Muscle of arm (tissue), 14 donors: ENCODE measurements at places on chromosomes 3 and 15.

DNA sequence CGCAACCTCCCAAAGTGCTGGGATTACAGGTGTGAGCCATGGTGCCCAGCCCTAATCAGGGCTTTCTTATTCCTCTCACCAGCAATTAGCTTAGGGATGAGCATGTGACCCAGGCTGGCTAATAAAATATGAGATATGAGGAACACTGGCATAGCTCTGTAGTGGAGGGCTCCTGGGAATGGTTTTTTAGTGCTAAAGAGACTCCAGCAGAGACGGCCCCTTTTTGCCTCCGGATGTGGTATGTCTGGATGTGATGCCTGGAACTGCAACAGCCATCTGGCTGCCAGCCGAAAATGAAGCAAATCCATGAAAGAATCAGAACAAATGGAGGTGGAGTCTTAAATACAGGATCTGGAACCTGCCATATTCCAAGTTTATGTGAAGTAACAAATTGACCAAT, 69.1 kb upstream of the MAGI1 start:
- no peak for DNase-seq

- no peak for DNase-seq
Observed at GRCh38 chr3:139933766-139934165, 1.2 kb upstream of the CLSTN2 start.

DNA sequence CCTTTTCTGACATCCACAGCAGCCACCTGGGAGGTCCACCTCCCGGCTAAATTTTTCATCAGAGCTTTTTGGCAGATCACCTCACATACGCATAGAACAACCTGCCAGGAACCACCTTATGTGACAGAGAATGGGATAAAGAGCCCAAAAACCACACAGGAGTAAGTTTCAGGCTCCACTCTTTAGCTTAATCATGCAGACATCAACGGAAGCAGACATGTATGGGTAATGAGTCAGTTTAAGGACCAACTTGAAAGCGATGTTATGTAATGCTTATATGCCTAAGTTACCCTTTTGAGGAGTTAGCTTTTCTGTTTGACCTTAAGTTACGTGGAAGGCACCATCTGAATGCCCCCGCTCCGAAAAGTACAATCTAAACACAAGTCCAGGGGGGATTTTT, 183.3 kb upstream of the BHLHE40 start:
- no peak for DNase-seq

DNA sequence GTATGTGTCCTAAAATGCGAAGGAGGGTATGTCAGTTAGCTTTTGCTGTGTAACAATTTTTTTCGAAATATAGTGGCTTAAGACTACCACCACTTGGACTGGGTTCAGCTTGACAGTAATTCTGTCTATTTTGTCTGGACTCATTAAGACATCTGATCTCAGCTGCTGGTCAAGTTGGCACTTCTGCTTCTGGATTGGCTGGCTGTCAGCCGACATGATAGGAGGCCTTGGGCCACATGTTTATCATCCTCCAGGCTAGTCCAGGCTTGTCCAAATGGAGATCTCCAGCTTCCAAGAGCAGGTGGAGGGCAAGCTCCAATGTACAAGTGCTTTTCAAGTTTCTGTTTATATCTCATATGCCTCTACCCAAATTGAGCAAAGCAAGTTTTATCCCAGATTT, 95.9 kb downstream of the GALK2 start:
- no peak for DNase-seq

DNA sequence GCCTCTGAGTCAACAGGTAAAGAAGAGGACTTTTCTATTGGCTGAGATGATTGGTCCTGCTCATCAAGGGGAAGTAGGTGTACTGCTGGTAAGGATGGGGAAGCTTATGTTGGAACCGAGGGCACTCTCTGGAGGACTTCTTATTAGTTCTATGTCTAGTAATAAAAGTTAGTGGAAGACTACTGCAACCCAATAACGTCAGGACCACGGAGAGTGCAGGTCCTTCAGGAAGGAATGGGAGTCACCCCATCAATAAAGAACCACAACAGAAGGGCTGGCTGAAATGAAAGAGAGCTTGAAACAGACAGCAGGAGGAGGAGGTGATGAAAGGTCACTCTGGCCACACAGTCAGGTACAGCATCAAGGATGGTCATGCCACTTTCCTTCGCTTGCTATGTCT, 68.8 kb upstream of the PRR23E start:
- DNase-seq, result no peak

DNA sequence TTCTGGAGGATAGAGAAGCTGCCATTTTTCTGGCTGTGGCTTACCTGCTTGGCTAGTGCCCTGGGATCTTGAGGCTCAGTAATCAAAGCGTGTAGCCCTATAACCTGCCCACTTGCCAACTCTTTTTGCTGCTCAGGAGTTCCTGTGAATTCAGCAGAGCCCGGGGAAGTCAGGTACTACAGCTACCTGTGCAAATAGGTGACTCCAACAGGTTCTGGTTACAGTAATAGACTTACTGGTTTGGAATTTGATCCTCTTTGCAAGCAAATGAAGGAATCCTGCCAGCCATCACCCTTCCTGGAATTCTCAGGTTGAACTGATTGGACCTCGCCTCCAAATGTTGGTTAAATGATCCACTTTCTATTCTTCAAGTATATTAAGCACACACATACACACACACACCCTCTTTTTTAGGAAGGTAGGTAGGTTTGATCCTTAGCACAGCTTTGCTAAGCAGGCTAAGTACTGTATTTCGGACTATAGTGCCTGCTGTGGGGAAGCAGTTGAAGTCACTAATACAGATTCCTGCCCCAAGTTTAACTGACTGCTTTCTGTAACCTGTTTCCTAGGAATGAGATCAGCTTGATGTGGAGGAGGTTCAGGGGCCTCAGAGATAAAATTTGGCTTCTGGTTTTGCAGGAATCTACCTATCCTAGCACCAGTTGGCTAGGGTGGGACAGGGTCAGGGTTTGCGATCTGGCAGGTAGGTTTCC, 2.3 kb downstream of the PPCDC start:
- DNase-seq, result no peak

DNA sequence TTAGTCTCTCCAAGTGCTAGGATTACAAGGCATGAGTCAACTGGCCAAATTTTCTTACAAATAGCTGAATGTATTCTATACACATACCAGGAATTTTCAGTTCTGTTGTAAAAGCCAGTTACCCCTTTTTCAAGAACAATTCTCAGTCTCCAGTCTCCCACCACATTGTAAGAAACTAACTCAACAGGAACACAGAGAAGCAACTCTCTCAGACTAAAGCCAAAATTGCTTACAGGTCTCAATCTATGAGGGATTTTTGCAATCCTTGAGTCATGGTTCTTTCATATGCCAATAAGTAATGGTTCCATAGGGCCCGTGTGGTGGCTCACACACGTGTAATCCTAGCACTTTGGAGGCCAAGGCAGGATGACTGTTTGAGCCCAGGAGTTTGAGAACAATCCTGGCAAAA, 8.5 kb downstream of the IP6K2 start:
- no peak for DNase-seq

- DNase-seq, result peak; percentile 75
Observed at GRCh38 chr15:85329561-85330422, 50.6 kb upstream of the AKAP13 start.

DNA sequence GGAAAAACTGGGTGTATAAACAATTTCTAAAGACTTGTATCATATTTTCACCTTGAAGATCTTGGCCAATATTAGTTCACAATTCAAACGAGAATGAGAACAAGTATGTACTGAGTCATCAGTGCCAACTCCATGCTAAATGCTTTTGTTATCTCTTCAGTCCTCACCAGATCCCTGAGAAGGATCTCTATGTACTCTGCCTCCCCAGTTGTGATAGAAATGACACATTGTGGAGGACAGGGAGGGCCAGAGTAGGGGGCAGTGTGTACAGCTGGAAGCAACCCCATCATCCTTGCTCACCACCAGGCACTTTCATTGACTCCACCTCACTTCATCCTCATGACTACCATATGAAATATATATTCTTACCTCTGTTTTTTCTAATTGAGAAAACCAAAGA, 353.7 kb upstream of the SOX2 start:
- DNase-seq, result no peak

GRCh38 chr15:62469478-62469873, 304.4 kb upstream of the C2CD4B start:
- no peak for DNase-seq

- peak; percentile 46 for DNase-seq
Observed at GRCh38 chr3:143241481-143241951, 121.9 kb downstream of the CHST2 start.

GRCh38 chr3:110070161-110070916, 733.0 kb upstream of the DPPA4 start:
- DNase-seq, result peak; percentile 39

GRCh38 chr3:70771426-70772147, 459.1 kb upstream of the MDFIC2 start:
- DNase-seq, result no peak

DNA sequence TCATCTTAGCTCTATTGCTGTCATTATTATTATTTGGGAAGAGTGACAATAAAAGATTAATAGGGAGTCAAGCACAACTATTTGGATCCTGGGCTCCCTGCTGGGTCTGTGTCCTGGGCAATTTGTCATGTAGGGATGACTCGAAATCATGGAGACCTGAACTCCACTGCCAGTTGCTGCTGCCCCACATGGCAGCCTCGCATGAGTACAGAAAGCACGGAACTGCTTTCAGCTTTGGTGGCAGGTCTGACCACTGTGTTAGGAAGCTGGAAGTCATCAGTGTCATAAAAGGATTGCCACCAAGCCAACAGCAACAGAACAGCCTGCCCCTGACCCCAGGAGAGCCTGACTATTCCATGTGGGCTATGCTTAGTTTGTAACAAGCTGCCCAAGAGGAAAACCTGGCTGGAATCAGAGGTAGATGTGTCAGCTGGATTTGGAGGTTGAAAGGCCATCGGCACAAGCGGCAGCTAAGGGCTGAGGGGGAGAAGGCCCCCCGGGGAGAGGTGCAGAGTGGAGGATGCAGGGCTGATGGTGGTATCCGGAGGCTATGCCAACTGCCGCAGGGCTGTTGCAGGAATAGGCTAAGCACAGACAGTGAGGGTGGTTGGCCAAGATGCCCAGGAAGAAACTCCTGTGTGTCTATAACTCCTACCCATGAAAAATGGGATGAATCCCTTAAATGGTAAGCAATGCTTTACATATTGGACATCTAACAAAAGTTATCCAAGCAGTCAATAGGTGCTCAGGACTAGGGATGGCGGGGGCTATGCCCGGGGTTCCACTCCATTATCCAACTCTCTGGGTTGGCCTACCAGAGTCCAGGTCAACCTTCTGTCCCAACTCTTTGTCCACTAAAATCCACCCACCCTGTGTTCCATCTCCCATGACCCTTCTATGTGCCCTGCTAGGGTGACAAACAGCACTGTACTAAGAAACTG, 291.6 kb downstream of the ADAMTS17 start:
- DNase-seq, result no peak

GRCh38 chr15:99257107-99257750, 5.9 kb downstream of the LRRC28 start:
- no peak for DNase-seq

GRCh38 chr3:14129296-14129695, 4.4 kb downstream of the TMEM43 start:
- DNase-seq, result no peak

- no peak for DNase-seq
Observed at GRCh38 chr3:27923349-27924068, 201.4 kb upstream of the EOMES start.

GRCh38 chr15:31330111-31330785, 3.6 kb downstream of the KLF13 start:
- DNase-seq, result no peak

- no peak for DNase-seq
Observed at GRCh38 chr15:32918547-32918946, 200.7 kb downstream of the GREM1 start.

- peak; percentile 55 for DNase-seq
Observed at GRCh38 chr3:57128826-57129667, 36.1 kb downstream of the IL17RD start.

DNA sequence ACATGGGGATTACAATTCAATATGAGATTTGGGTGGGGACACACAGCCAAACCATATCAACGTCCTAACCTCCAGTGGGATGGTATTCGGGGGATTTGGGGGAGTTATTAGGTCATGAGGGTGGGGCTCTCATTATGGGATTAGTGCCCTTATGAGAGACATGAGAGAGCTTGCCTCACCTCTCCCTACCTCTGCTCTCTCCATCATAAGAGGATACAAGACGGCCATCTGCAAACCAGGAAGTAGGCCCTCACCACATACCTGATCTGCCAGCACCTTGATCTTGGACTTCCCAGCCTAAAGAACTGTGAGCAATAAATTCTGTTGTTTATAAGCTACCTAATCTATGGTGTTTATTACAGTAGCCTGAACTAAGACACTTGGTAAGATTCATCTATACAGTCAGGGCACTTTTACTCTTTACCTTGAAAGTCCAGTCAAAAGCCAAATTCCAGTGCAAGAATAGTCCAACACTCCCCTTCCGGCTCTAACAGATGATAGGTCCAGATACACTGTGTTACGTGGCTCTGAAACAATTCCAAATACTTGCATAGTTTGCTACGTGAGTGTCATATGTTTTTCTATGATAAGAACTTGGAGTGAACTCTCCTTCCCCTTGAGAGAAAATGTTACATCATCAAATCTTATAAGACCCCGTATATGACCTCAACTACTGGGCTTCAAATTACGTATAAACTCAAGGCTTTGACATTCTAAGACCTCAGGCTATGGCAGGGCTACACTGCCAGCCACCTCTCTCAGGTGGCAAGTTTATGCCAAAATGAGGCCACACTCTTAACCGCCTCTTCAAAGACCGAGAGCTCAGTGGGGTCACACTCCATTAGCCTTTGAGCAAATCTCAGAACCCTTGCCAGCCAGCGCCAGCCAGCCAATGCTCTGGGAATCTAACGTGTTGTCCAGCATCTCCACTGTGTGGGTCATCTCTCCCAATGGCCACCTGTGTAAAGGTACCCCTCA, 129.9 kb downstream of the XXYLT1 start:
- no peak for DNase-seq

GRCh38 chr3:61251174-61251972, at the start of gene FHIT:
FHIT (minus strand) TSS chr3:61251452.
- DNase-seq, result peak; percentile 97

DNA sequence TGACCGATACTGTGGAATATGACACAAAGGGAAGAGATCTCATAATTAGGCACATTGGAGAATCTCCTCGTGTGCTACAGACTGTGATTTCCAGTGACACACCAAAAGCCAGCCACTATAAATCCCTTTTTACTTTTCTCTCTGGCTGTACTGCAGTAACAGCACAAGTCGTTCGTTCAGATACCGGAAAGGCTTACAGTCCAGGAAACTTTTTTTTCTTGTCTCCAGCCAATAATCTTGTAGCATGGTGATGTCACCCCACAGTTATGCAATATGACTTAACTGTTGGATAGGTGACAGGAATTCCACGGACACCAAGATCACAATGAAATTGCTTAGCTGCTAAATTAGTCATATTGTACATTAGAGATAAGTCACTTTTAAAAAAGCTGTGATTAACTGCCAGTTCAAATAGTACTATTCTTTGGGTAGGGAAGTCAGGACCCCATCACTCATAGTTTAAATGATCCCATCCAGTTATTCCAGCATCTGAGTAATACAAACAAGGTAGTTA, 36.3 kb upstream of the TSC22D2 start:
- DNase-seq, result peak; percentile 95

- DNase-seq, result no peak
Observed at GRCh38 chr3:161568671-161569070, 72.1 kb downstream of the OTOL1 start.

GRCh38 chr15:101052681-101053121, 133.5 kb downstream of the LRRK1 start:
- no peak for DNase-seq
